ENCODE measurements at places on chromosomes 7 and 10. TPM values are rescaled to one million over a fixed set of nuclear protein-coding genes. Genes with fewer than 3 reads are reported as not detected.

Gene TSPAN15
- total RNA-seq, result 8.7 TPM

DNA sequence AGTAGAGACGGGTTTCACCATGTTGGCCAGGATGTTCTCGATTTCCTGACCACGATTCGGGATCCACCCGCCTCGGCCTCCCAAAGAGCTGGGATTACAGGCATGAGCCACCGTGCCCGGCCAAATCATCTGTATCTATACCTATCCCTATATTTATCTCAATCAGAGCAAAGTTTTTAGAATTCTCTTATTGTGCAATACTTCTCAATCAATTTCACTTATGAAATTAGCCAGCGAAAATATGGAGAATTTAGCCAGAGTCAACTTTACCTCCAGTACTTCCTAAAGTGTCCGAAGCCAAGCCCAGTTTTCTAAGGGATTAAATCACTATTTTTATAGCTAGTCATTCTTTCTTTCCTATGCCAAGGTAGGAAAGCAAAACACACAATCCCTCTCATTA lies 319.1 kb upstream of the PFKP start:
- no peak for DNase-seq
- H3K4me3 ChIP-seq, result no peak overlapping the region
- no peaks in the 10 kb centered on the region for H3K36me3 ChIP-seq
- H3K4me1 ChIP-seq, result peaks cover 4% of the 10 kb centered on the region
- H3K27ac ChIP-seq, result no peak overlapping the region

- no peaks in the 10 kb centered on the region for H3K27me3 ChIP-seq
- H3K27ac ChIP-seq, result no peak overlapping the region
- no peaks in the 10 kb centered on the region for H3K4me1 ChIP-seq
- H3K4me3 ChIP-seq, result no peak overlapping the region
Measured at GRCh38 chr10:89310056-89310893, 8.4 kb downstream of the IFIT2 start.

Gene PAPOLB
- not detected for total RNA-seq

DNA sequence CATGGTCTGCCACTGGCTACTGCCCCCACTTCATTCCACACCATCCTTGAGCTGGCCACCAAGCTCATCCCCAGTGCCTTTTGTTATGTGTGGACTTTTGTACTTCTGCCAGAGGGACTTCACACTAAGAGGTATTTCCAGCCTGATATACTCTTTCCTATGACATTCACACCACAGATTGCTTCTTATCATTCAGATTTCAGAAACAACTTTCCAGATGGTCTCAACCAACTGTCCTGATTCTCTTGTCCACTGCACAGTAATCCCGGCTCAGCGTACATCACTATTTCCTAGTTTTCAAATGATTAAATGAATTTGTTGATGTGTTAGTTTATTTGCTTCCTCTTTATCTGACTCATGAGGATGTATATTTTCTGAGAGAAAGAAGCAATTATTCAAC lies 7.1 kb downstream of the CDC14C start:
- no peak for DNase-seq
- H3K27me3 ChIP-seq, result no peaks in the 10 kb centered on the region
- no peaks in the 10 kb centered on the region for H3K36me3 ChIP-seq
- no peak overlapping the region for H3K4me3 ChIP-seq
- H3K27ac ChIP-seq, result no peak overlapping the region
- no peaks in the 10 kb centered on the region for H3K4me1 ChIP-seq

- H3K27me3 ChIP-seq, result peaks cover 41% of the 10 kb centered on the region
- no peak overlapping the region for H3K27ac ChIP-seq
- H3K36me3 ChIP-seq, result no peaks in the 10 kb centered on the region
- DNase-seq, result no peak
Measured at GRCh38 chr10:71214641-71215559, 2.5 kb downstream of the UNC5B start.

DNA sequence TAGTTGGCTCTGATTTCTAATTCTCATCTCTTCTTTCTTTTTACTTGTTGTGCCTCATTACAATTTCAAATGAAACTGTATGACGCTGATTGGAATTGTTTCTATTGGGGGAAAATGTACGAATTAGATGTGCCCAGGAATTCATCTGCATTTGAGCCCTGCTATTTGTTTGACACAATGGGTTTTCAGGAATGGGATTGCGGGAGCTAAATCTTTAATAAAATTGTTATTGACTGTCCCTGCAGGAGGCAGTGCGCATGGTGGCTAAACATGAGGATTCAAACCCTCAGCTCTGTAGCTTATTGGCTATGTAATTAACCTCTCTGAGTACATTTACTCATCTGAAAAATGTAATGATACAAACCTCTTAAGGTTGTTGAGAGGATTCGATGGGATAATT lies 181.6 kb downstream of the NXPH1 start:
- no peak overlapping the region for H3K27ac ChIP-seq
- no peaks in the 10 kb centered on the region for H3K36me3 ChIP-seq
- peak overlapping the region; percentile 18 for H3K4me3 ChIP-seq
- no peaks in the 10 kb centered on the region for H3K27me3 ChIP-seq
- peaks cover 49% of the 10 kb centered on the region for H3K4me1 ChIP-seq

DNA sequence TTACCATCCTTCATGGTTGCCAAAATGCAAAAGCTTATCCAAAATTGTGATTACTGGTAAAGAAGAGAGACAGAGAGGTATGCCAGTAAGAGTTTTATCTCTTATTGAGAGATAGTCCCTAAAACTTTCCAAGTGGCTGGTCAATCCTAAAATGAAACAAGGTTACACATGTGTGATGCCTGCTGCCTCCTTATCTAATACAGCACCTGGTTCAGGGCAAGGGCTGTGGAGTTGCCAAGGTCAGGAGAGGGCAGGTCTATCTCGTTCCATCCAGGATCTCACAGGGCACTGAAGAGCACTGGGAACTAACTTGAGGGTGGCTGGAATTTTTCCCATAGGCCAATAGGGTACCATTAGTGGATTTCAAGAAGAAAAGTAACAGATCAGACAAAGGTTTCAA lies 18.3 kb downstream of the VOPP1 start:
- no peak overlapping the region for H3K27ac ChIP-seq
- no peak overlapping the region for H3K4me3 ChIP-seq
- H3K27me3 ChIP-seq, result no peaks in the 10 kb centered on the region

DNA sequence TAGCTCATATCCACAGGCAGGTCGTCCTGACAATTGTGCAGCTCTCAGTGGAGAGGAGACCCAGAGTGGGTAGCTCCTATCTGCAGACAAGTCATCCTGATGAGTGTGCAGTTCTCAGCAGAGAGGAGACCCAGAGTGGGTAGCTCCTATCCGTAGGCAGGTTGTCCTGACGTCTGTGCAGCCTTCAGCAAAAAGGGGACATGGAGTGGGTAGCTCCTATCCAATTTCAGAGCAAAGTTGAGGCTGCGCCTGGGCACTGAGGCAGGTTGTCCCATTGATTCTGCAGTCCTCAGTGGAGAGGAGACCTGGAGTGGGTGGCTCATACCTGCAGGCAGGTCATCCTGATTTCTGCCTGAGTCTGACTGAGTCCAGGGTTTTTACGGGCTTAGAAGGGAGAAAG lies 111.8 kb downstream of the HPSE2 start:
- H3K27me3 ChIP-seq, result no peaks in the 10 kb centered on the region
- no peaks in the 10 kb centered on the region for H3K4me1 ChIP-seq
- DNase-seq, result no peak
- H3K36me3 ChIP-seq, result peaks cover 3% of the 10 kb centered on the region
- no peak overlapping the region for H3K27ac ChIP-seq

DNA sequence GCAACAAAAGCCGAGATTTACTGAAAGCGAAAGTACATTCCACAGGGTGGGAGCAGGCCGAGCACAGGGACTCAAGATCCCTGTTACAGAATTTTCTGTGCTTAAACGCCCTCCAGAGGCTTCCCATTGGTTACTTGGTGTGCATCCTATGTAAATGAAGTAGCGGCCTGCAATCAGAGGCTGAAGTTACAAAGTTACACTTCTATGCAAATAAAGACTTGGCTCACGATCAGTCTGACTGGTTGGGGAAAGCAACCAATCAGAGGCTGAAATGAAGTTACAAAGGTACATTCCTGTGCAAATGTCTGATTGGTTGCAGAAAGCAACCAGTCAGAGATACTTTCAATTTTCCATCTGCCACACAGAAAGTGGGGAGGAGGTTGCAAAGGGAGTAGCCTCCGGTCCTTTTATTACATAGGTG lies 4.1 kb downstream of the ACBD7 start:
- H3K4me1 ChIP-seq, result peaks cover 7% of the 10 kb centered on the region
- H3K36me3 ChIP-seq, result no peaks in the 10 kb centered on the region
- H3K27ac ChIP-seq, result peak overlapping the region; percentile 81
- peak; percentile 82 for DNase-seq
- H3K27me3 ChIP-seq, result no peaks in the 10 kb centered on the region

Measured in neural progenitor cell (in vitro differentiated cells).